ENCODE measurements at places on chromosomes 3 and 15.
A peak's percentile ranks its signal among the peaks of the same experiment; 100 is the strongest.

DNA sequence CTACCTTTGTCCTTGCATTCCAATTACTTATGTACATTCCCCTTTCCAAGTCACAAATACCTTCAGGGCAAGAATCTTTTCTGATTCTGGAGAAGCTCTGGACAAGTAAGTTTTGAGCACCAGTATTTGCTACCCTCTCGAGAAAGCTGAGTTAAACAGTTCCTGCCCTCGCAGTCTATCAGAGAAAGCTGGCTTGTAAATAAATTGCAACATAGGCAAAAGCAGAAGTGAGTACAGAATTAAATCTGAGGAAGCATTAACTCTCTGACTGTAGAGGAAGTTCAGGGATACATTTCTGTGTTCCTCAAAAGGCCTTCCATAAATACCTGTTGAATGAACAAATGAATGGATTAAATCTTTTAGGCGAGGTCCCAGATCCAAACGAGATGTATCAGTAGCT is 1.2 kb downstream of the OSBPL11 start:
- no peak for DNase-seq

DNA sequence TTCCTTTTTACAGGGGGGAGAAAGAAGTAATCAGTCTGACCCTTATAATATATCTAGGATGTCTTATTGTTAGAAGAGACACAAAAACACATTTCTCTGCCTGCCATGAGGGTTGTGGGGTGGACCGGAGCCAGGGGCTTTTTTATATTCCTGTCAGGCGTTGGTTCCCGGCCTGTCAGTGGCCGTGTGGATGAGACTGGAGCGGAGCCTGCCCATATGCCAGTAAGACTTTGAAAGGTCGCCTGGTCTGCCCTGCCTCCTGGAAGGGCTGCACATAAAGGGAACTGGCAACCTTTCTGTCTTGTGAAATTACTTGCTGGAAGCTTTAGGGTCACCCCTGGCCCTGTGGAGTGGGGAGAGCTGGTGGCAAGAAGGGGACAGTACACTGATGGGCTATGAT is 34.7 kb downstream of the MAP3K13 start:
- DNase-seq, result no peak

- DNase-seq, result no peak
Measured at GRCh38 chr15:64915518-64916227, 4.0 kb downstream of the ANKDD1A start.

GRCh38 chr3:85303156-85303555 is 344.4 kb downstream of the CADM2 start:
- no peak for DNase-seq

DNA sequence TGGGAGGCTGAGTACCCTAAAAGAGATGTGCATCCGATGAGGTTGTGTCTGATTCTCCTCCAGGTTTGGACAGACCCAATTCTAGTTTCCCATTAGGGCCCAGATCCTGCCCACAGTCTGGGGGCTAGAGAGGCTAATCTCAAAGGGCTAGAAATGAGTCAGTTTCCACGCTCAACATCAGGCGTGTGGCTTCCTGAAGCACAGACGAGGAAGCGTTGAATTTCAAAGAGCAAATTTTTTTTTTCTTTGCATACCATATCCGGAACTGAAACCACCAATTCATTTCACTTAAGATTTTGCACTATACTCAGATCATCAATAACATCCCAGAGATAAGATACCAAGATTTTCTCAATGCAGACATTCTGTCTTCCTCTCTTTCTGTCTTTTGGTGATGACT is 173.8 kb upstream of the BCL6 start:
- DNase-seq, result peak; percentile 19

GRCh38 chr15:72591361-72591760 is 63.1 kb upstream of the GOLGA6B start:
- DNase-seq, result no peak

DNA sequence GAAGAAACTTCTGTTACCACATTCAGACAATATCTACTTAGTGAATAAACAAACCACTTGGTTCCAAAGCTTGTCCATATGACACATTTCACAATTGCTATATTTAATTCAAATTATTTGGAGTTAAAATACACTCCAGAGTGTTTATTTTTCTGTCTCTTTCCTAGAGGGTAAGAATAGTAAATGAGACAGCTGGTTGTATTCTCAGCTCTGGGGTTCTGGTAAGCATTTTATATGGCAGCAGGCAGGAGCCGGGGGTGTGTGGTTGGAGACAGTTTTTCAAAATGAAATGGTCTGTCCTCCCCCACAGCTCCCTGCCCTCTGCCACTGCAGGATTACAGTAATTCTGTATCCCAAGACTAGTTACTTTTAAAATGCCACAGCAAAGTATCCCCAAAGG is 10.9 kb upstream of the SEC61A1 start:
- no peak for DNase-seq

GRCh38 chr15:74613953-74614743 is 1.5 kb upstream of the CLK3 start:
- no peak for DNase-seq

GRCh38 chr15:37921527-37922385 is 12.7 kb upstream of the TMCO5A start:
- no peak for DNase-seq

GRCh38 chr3:98519351-98519750 is 3.4 kb downstream of the CLDND1 start:
- DNase-seq, result no peak

DNA sequence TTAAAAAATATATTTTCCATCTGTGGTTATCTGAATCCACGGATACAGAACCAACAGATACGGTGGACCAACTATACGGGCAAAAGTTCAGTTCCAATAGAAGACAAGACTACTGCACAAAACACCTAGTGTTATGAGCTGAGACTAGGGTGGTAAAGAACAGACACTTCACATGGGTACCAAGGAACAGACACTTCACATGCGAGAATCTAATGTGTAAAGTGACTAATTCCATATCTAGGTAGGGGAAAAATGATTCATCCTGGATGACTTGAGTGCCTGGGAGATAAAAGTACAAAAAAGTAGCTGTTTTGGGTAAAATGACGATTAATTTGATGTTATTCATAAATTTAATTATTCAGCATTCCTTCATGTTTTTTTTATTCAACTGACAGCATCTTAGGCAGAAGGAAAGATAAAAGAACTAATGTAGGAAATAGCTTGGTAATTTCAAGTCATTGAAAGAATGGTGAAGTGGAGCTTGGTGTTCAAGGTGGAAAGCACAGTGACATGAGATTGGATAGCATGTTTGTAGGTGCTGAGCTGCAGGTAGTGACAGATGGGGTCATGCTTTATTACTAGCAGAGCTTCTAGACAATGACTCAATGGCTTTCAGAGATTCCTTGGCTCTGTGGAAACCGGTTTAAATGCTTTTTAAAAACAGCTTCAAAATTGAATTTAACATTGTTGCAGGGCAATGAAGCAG is 5.2 kb downstream of the CD200 start:
- no peak for DNase-seq

DNA sequence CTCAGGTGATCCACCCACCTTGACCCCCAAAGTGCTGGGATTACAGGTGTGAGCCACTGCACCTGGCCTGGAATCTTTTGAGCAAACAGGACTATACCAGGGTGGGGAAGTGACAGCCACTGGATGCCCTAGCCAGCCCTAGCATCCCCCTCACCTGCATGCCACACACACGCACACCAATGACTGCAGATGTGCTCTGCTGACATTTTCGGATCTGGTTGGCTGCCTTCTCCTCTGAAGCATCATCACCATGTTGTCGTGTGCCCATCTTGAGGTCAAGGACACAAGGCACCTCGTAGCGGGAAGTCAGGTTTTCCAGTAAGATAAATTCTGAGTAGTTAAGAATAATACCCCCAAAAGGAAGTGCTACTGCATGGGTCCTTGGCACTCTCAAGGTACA is 3.7 kb upstream of the NCKIPSD start:
- DNase-seq, result no peak

- no peak for DNase-seq
Measured at GRCh38 chr3:89698208-89698830, 590.9 kb downstream of the EPHA3 start.

DNA sequence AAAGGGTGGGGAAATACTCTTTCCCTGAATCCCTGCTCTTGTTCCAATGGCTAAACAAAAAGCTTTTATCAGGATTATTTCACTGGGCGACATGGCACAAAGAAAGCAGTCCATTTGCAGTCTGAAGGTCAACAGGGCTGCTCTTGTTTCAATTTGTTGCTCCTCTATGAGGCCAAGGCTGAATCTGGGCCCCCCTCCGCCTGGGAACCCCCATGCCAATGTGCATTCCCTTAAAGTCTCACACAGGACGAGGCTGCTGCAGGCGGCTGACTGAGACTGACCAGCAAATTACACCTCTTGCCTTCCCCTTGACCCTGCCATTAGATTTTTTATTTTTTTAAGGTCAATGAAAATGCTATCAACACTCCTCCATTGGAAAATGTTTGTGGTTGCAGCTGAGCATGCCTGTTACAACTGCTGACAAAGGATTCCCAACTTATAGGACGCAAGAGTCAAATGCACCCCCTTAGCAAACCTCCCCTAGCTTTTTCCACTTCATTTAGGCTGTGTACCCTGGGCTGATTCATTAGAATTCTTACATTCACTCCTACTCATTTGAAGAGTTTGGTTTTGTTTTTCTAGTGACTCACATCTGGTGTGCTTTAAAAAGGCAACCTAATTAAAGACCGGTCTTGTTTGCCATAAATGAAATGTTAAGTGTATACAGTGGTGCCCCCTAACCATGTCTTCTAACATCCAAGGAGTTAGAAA is 60.8 kb upstream of the ARHGEF3 start:
- DNase-seq, result no peak

DNA sequence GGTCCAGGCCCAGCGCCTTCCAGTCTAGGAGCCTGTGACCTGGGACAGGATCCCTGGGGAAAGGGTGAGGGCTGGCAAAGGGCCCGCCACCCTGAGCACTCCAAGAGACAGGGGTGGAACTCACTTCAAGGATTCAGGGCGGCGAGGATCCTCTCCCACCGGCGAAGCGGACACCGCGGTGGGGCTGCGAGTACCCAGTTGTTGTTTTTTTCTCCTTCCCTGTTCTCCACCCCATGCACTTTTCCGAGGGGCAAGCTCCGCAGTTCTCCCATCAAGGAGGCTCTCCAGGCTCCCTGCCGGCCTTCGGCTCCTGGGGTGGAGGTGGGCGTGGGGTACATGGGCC is 387 bp upstream of the PAQR5 start:
- no peak for DNase-seq

DNA sequence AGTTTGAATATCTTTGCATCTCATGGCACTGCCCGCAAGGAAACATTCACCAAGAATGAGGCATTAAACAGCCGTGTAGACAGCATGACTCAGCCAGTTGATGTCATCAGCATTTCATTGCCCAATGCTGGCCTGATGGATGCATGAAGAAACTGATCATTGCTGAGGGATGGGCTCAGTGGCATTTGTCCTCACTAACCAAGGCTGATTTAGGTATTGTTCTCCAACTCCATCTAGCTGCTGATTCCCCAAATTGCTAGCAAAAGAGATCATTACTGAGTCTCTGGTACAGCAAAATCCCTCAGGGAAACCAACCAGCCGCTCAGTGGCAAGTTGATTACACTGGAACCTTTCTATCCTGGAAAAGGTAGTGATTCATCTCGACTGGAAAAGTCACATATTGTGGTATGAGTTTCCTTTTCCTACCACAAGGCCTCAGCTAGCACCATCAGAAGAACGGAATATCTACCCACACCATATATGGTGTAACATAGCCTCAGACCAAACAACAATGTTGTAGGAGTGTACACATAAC is 186.5 kb upstream of the GAP43 start:
- DNase-seq, result no peak

Measured in stimulated activated CD8-positive, alpha-beta memory T cell treated with anti-CD3 and anti-CD28 coated beads, Interleukin-7, amount 100 ng/mL, for 24 hours (primary cell).